CD4-positive, alpha-beta T cell treated with Interleukin-6 at 100 ng/mL for 8 hours (primary cell): ENCODE measurements at places on chromosomes 3 and 15.

DNA sequence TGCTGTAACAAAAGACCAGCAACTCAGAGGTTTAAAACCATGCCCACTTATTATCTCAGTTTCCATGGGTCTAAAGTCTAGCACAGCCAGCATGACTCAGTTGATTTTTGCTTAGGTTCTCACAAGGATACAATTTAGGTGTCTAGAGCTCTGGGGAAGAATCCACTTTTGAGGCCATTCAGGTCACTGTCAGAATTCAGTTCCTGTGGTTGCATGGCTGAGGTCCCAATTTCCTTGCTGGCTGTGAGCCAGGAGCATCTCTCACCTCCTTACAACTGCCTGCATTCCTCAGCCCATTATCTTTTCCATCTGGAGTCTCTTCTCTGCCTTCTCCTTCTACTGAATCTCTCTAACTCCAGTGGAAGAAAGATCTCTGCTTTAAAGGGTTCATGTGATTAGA is 240.5 kb upstream of the CFAP20DC start:
- DNase-seq: no peak

- DNase-seq: no peak
Observed at GRCh38 chr3:177516158-177517011, 319.1 kb upstream of the TBL1XR1 start.

DNA sequence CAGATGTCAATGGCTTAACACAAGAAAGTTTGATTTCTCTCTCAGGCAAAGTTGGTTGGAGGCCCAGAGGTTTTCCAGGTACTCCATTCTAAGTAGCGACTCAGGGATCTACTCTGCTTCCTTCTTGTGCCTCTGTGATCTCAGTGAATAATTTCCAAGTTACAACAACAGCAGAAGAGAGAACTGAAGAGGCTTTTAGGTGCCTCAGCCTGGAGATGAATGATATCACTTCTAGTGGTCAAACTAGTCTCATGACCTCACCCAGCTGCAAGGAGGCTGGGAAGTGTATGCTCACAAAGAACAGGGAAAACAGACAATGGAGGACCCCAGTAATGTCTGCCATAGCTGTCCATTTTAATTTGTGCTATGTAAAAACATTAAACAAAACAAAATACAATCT is 4.6 kb upstream of the PRICKLE2 start:
- no peak for DNase-seq

- DNase-seq: no peak
Observed at GRCh38 chr3:132245552-132246142, 71.6 kb upstream of the ACP3 start.

- DNase-seq: no peak
Observed at GRCh38 chr3:22122567-22122966, 371.6 kb upstream of the ZNF385D start.

DNA sequence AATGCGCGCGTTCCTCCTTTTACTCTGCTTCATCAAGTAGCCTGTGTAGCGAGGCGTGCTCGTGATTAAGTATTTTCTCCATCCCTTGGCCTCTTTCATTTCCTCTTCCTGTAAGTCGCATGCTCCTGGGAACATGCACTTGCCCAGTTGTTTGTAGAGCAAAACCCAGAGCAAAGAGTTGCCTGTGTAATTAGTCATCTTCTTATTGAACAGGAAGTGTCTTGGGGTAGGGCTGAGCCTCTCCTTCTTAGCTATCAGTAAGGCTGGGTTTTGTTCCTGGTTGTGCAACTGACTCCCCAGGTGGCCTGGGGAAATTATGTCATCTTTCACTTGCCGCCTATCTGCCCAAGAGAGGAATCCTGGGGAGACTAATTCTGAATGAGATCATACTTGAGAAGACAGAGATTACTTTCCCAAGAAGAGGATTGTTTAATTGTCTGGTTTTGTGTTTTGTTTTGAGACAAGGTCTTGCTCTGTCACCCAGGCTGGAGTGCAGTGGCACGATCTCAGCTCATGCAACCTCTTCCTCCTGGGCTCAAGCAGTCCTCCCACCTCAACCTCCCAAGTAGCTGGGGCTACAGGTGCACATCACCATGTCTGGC is 14.9 kb downstream of the LIPH start:
- DNase-seq: peak; percentile 4

DNA sequence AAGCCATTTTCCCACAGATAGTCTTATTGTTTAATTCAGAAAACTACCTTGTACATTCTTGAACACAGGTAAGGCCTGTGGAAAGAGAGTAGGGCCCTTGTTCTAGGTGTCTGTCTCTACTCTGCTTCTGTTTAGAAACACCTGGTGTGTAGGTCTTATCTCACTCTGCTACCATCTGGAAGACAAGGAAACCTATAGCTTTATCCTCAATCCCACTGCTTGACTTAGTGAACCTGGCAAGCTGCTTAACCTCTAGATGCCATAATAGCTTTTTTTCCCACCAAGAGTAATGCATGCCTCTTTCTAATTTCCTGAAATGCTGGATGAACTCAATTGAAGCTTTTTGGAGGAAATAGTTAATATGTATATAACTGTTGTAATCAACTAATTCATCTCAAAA is 82.6 kb upstream of the RAP2B start:
- DNase-seq: no peak

GRCh38 chr3:157107644-157108133 is 52.3 kb downstream of the CCNL1 start:
- DNase-seq: no peak

- DNase-seq: peak; percentile 23
Observed at GRCh38 chr3:25901796-25902195, 111.9 kb downstream of the OXSM start.

DNA sequence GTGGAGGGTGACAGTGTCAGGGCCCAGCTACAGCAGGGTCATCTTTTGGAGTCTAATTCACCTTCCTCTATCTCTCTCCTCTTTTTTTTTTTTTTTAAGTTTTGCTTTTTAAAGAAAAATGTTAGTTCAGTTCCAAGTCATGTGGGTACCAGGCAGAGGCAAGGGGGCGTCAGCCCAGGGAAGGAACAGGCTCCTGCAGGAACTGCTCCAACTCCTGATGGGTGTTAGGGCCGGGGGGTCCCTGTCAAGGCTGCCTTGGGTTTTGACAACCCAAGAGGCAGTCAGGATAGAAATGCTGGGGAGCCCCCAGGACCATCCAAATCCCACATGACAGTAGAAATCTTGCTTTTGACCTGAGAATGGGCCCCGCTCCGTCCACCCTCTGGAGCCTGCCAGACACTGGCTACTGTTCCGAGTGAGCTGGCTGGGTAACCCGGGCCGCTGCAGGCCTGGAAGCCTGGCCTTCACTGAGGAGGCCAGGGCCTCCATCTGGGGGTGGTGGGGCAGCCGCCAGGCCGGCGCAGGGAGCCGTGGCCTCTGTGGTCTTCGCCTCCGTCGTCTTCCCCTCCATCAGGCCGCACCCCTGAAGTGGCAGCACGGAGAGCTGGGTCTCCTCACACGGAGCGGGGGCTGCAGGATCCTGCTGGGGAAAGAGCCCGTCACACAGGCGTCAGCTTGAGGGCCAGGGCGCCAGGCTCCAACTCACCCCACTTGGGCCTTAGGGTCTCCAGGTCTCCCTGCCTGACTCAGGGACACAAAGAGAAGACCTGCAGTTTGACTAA is 24.2 kb downstream of the RNU5B-1 start:
- DNase-seq: no peak

DNA sequence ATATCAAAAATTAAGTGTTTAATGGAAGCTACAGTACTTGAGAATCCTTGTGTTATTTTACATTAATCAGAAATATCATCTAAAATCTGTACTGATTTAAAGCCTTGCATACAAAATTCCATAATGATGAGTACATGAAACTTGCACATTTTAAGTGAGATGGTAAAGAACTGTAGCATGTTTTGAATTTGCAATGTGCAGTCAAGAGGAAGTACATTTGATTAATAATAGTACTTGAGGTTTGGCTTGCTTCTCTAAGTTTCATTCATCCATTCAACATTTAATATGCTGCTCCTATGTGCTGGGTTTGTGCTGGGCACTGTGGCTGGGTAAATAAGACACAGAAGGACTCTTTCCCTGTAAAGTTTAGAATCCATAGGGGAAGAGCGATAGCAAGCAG is 332.3 kb downstream of the CNTN3 start:
- no peak for DNase-seq

- DNase-seq: no peak
Observed at GRCh38 chr3:29215948-29216347, 64.9 kb upstream of the RBMS3 start.

DNA sequence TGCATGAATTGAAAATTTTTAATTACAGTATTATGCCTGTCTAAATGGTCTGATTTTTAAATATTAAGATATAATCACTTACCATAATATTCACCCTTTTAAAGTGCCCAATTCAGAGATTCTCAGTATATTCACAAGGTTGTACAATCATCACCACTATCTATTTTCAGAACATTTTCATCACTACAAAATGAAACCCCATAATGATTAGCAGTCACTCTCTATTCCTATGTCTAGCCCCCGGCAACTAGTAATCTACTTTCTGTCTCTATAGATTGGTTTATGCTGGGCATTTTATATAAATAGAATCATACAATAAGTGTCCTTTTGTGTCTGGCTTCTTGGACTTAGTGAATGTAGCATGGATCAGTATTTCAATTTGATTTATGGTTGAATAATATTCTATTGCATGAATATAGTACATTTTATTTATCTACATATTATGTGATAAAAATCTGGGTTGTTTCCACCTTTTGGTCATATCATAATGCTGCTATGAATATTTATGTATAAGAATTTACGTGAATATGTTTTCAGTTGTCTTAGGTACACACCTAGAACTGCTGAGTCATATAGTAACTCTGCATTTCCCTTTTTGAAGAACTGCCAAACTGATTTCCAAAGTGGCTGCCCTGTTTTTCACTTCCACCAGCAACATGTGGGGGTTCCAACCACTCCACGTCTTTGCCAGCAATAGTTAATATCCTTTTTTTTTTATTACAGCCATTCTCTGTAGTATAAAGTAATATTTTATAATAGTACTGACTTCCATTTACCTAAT is 485.7 kb upstream of the ZNF385D start:
- DNase-seq: no peak

DNA sequence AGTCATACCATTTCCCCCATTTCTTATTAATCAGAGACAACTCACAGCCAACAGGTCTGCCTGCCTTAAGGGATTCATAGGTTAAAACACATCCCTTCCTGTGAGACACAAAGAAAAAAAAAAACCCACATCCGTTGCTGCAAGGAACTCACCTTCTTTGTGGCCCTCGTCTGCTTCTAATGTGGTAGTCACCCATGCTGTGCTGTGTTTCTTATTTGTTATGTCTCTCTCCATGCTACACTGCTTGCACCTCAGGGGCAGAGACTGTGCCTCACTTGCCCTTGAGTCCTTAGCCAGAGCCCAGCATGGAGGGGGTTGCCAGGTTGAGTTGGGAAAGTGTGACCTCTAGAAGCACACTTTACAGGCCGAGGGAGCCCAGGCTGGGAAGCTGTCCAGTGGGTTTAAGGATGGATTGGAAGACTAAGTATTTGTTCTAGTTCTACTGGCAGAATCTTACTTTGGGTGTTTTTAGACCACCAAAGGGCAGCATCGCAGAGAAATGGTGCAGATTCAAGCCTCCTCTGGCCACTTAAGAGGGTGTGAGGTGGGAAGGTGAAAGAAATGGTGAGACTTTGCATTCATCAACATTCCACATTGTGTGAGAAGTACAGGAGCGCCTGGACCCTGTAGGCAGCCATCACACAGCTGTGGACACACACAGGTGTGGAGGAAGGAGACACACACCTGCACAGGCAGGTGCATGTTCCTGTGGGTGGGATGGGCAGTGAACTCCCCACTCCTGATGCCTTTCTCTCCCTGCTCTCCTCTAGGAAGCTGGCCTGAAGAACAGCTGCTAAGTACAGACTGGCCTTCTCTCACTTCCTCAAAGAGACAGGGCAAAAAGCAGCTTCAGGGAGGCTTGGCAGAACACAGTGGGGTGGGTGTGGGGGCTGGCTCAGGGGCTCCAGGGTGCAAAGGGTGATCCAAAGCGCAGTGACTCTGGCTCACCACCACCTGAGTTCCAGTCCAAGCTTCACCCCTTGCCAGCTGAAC is 48.8 kb downstream of the GLB1 start:
- peak; percentile 84 for DNase-seq

DNA sequence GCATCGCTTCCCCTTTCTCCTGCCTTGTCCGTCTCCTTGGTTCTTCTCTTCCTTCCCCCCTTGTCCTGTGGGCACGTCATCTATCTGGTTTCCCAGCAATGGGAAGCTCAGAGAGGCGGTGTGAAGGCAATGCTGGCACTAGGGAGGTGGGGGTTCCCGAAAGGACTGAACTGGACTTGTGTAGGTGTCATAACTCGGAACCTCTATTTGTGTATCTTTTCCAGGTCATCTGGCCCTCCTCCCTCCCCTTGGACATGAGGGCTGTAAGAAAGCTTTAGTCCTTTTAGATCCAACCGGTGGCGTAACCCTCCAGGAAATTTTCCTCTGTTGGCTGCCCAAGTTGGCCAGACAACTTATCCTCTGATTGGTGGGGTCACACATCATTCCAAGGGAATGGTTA is 231.5 kb upstream of the TLE3 start:
- no peak for DNase-seq

DNA sequence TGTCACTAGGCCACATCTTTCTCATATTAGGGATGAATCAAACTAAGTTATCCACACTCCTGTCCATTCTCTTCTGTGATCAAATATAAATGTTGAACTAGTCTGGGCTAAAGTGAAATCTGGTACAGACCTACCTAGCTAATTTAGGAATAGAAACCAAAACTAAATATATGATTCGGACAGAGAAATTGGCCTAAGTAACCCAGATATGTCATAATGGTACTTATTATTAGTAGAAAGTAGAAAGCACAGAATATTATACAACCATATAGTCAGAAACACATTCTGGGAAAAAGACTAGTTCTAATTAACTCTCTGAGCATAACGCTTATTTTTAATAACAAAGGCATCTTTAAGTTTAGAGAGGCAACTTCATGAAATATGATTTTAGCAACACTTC is 389.0 kb downstream of the LSAMP start:
- no peak for DNase-seq
